Dorsolateral prefrontal cortex (tissue), 122 donors: ENCODE measurements at places on chromosomes 6 and 20.

- no peak for DNase-seq
Observed at GRCh38 chr6:156638581-156638980, 138.6 kb upstream of the ARID1B start.

DNA sequence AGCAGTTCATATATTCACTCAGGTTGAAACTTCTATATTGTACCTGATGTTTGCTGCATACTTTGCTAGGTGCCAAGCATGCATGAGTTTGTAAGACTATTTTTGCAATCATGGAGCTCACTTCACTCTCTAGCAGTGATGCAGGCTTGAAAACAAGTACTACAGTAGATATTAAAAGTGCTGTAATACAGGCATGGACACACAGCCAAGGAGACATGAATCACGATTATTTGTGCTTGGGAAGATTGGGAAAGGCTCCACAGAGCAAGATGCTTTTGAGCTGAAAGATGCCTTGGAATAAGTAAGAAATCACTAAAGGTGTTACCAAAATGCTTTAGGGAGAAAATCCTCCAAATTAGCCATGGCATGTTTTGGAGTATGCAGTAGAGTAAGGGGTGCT is 427.4 kb downstream of the UTRN start:
- no peak for DNase-seq

GRCh38 chr6:106339334-106340029 is 13.9 kb upstream of the ATG5 start:
- DNase-seq = no peak

DNA sequence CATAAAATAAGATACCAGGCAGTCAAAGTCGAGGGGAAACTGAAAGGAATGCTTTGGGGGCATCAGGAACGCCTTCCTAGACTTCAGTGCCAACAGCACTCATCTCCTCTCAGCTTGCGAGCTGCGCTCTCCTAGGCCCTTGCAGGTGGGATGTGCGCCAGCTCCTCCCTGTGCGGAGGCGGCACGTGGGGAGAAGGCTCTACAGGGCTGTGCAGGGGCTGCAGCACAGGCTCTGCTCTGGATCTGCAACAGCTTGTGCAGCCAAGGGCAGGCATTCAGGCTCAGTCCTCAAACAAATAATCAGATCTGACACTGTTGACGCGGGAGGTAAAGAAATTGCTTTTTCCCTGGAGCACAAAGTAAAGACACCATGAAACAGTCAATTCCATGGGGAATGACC is 144.8 kb downstream of the TTLL2 start:
- no peak for DNase-seq

GRCh38 chr20:57203986-57204385 is 62.5 kb downstream of the BMP7 start:
- no peak for DNase-seq

DNA sequence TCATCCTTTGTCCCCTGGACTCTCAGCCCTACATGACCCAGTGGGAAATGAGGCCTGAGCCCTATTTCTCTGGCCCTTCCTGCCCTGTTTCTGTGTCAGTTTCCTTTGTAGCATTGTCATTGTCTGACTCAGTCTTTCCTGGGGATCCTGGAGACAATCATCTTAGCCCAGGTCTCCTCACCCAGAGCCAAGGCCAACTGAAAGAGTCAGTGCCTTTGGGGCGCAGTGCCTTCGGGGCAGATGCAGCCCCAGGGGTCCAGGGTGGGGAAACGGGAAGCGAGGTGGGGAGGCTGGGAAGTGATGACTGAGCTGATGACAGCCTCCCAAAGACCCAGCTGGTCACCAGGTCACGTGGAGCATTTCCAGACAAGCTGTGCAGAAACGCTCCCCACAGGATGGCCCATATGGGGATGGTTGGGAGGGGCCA is 93.3 kb upstream of the SULF2 start:
- DNase-seq = no peak

- DNase-seq = no peak
Observed at GRCh38 chr20:19583532-19584175, 174.4 kb upstream of the RIN2 start.

DNA sequence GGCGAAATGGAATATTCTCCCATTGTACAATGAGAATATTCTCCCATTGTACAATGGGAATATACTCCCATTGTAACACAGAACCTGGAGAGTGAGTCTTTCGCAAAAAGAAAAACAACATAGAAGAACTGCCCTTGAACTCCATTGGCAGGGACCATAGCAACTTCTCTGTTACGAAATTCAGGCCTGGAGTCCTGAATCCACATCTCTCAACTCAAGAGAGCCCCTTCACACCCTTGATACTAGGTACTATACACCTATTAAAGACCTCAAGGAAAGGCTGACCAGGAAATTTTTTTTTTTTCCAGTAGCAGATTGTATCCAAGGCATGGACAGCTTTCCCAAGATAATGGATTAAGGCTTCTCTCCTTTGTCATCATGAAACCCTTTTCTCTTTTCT is 1687.0 kb downstream of the GRIK2 start:
- no peak for DNase-seq

GRCh38 chr20:5188736-5189135 is 61.9 kb downstream of the CDS2 start:
- no peak for DNase-seq
